ENCODE measurements at places on chromosomes 4 and X.
A peak's percentile ranks its signal among the peaks of the same experiment; 100 is the strongest.

DNA sequence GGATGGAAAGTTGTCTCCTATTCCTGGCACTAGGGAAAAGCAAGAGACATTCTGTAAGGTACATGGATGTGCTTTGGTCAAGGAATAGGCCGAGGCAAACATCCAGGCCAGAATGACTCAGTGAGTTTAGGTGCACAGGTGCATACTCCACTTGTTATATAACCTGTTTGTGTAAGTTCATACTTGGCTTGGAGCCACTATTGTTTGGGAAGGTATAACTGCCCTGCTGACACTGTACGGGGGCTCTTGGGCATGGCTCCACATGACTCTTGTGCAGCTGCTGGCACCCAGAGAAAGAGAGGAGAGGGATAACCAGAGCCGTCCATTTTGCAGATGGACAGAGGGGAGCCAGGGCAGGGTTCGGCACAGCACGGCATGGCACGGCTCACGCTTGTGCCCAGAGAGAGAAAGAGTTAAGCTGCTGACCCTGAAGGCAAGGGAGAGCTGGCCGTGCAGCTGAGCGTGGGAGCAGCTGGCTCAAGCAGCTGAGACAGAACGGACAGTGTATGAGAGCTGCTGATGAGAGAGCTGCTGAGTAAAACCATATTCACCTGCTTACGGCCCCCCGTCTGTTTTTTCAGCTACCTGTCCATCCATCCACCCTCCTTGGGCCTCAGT, 98.0 kb downstream of the SLC2A9 start:
- no peak for DNase-seq

DNA sequence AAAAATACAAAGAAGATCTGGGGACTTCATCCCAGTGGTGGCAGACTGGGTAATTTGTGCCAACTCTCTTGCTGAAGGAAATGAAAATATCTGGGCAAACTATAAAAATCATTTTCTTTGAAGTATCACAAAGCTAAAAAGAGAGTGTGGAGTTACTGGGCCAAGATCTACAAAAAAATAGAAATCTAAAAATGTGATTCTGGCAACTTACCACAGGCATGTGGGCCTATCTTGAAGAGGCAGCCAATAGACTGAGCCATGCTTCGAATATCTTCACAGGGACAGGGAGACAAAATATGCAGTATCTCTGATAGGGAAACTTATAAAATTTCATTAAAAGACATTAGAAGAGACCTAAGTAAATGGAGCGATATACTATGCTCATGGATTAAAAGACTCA, 168.8 kb downstream of the RCHY1 start:
- no peak for DNase-seq

- no peak for DNase-seq
Observed at GRCh38 chr4:79445371-79445781, 37.3 kb upstream of the GK2 start.

- DNase-seq: peak; percentile 96
Observed at GRCh38 chr4:150283689-150284088, 205.4 kb downstream of the DCLK2 start.
